ENCODE measurements at places on chromosomes 1 and 21.

DNA sequence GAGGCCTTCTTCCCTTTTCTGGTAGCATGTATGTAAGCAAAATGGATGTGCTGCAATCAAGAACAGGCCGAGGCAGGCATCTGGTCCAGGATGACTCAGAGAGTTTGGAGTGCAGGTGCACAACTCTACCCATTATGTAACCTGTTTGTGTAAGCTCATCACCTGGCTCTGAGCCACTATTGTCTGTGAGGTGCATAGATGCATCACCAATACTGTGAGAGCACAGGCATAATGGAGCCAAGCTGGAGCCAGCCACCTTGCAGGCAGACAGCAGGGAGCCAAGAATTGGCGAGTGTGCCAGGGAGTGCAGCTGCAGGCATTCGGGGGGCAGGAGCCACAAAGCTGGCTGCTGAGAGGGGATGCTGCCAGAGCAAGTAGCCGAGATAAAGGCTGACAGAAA, 549.9 kb upstream of the RGS18 start:
- H3K27me3 ChIP-seq = no peaks in the 10 kb centered on the region
- H3K4me1 ChIP-seq = peaks cover 3% of the 10 kb centered on the region
- no peak overlapping the region for H3K4me3 ChIP-seq
- peak; percentile 82 for DNase-seq
- no peak overlapping the region for H3K27ac ChIP-seq

- H3K27ac ChIP-seq = peak overlapping the region; percentile 72
- no peaks in the 10 kb centered on the region for H3K27me3 ChIP-seq
- H3K4me1 ChIP-seq = peaks cover 17% of the 10 kb centered on the region
- H3K4me3 ChIP-seq = no peak overlapping the region
- peak; percentile 95 for DNase-seq
These were observed 21.2 kb downstream of the PEX14 start for GRCh38 chr1:10495952-10496351.

DNA sequence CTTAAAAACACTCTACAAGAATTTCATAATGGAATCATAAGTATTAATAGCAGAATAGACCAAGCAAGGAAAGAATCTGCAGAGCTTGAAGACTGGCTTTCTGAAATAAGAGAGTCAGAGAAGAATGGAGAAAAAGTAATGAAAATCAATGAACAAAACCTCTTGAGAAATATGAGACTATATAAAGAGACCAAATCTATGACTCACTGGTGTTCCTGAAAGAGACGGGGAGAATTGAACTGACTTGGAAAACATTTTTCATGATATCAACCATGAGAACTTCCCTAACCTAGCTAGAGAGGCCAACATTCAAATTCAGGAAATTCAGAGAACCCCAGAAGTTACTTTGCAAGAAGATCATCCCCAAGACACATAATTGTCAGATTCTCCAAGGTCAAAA, 85.6 kb downstream of the GDAP2 start:
- no peak for DNase-seq
- no peaks in the 10 kb centered on the region for H3K36me3 ChIP-seq
- no peak overlapping the region for H3K4me3 ChIP-seq
- peaks cover 11% of the 10 kb centered on the region for H3K4me1 ChIP-seq
- no peaks in the 10 kb centered on the region for H3K27me3 ChIP-seq

DNA sequence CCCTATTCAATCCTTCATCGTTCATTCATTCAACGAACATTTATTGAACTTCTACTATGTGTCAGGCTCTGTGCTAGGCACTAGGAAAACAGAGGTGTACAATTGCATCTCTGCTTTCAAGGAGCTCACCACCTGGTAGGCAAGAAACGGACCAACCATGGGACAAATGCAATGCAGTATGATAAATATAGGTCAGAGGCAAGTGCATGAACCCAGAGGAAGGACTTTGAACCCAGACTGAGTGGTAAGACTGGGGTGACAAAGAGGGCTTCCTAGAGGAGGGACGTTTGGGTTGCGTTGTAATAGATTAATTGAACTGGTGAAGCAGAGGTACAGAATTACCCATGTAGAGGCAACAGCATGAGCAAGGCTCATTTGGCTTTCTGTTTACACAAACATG, 16.4 kb downstream of the CD2 start:
- no peaks in the 10 kb centered on the region for H3K27me3 ChIP-seq
- H3K4me1 ChIP-seq = peaks cover 6% of the 10 kb centered on the region
- no peak for DNase-seq
- no peak overlapping the region for H3K4me3 ChIP-seq

DNA sequence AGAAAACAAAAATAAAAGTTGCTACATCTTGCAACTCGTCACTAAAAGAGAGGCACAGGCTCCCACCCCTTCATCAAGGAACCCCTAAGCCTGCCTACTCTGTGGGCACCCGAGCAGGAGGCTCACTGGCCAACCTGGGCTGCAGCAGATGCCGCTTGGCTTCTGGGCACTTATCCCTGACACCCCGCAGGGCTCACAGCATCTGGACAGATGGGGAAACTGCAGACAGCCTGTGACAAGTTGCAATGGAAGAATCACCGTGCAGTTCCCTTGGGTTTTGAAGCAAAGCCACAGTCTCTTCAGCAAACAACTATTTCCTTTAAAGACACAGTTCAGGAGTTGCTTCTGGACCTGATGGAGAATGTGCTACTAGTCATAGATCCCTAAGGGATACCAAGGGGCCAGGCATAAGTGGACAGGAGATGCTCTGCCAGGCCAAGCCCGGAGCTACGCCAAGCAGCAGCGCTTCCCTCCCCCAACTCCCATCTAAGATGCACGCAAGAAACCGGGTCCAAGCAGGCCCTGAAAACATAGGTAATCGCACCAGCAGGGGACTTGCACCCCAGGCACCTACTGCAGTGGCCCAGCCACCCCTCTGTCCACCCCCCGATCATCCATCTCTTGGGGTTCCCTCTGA, 170.6 kb downstream of the NPHP4 start:
- no peaks in the 10 kb centered on the region for H3K4me1 ChIP-seq
- no peaks in the 10 kb centered on the region for H3K36me3 ChIP-seq
- no peaks in the 10 kb centered on the region for H3K27me3 ChIP-seq
- no peak overlapping the region for H3K27ac ChIP-seq
- no peak overlapping the region for H3K4me3 ChIP-seq

DNA sequence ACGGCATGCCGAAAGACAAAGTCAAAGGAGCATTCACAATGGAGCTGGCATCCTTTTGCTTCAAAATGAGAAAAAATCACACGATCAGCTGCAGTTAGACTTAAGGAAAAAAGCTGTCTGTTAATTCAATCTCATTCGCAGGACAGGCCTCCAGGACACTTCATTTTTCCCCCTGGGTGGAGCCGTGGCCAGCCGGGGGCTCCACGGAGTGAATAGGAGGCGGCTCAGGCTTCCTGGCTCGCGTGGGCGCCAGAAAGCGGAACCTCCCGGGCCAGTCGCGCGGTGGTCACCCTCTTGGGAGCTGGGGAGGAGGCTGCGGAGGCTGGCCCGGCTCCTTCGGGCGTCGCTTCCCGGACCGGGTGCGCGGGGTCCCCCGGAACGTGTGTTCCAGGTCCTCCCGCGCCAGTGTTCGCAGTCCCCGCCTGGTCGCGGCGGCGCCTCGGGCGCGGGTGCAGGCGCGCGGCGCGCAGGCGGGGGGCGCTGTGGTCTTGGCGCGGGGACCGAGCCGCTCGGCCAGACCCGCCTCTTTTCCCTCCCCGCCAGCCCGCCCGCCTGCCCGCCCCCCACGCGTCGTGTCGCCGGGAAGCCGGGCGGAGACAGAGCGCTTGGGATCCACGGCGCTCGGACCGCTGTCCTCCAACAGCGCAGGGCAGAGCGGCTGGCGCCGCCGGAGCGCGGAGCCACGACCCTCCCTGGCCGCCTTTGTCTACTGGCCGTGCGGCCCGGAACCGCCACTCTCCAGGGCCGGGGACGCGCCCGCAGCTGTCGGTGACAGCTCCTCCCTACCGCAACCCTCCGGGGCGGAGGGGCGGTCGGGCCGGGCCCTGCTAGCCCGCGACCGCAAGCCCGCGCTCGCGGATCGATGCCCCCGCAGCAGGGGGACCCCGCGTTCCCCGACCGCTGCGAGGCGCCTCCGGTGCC, at the start of gene RHOU:
Gene RHOU, plus strand, starts transcription at position 599 of the 921 bp plus-strand sequence. Its CDS starts 264 bp downstream, at position 863.
- H3K27ac ChIP-seq = no peak within 1 kb of the TSS
- no peaks in the 10 kb centered on the region for H3K36me3 ChIP-seq
- H3K27me3 ChIP-seq = peaks cover 20% of the 10 kb centered on the region

DNA sequence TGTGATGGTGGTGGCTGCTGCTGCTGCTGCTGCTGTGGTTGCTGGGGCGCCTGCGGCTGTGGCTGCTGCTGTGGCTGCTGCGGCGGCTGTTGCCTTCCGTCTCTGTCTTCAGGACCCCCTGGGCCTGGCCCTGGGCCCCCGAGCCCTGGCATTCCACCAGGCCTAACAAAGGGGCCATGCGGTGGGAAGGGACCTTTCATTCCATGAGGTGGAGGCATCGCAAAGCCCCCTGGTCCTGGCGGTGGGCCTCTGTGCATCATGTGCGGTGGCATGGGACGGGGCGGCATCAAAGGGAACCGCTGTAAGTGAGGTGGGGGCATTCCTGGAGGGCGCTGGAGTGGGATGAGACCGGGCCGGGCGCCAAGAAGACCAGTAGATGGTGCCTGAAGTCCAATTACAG, 12.4 kb downstream of the SOD1 start:
- no peaks in the 10 kb centered on the region for H3K27me3 ChIP-seq
- H3K4me3 ChIP-seq = no peak overlapping the region
- H3K4me1 ChIP-seq = peaks cover 27% of the 10 kb centered on the region
- no peak for DNase-seq

DNA sequence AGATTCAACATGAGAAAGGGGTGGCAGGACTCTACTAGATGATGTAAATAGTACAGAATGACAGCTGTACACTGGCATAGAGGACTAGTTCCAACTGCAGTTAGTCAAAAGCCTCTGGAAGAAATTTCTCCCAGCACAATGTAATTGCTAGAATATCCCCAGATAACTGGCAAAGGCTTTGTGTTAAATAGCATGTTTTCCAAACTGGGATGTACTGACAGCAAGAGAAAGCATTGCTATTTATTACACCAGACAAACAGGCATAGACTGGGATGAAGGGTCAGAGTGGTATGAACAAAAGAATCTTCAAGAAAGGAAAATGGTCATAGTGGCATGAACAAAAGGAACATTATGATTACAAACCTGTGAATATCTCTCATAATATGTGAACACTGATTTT, 115.9 kb upstream of the CXADR start:
- H3K4me1 ChIP-seq = no peaks in the 10 kb centered on the region
- no peaks in the 10 kb centered on the region for H3K27me3 ChIP-seq

GRCh38 chr21:43191521-43191920, 22.7 kb downstream of the CRYAA start:
- H3K27me3 ChIP-seq = no peaks in the 10 kb centered on the region
- H3K36me3 ChIP-seq = no peaks in the 10 kb centered on the region

- no peak for DNase-seq
- no peak overlapping the region for H3K27ac ChIP-seq
- H3K27me3 ChIP-seq = peaks cover 93% of the 10 kb centered on the region
- H3K36me3 ChIP-seq = no peaks in the 10 kb centered on the region
These were observed 685 bp upstream of the SYT6 start for GRCh38 chr1:114154146-114154962.

- peaks cover 9% of the 10 kb centered on the region for H3K4me1 ChIP-seq
- no peaks in the 10 kb centered on the region for H3K36me3 ChIP-seq
- peak overlapping the region; percentile 44 for H3K27ac ChIP-seq
- H3K4me3 ChIP-seq = peak overlapping the region; percentile 81
- H3K27me3 ChIP-seq = no peaks in the 10 kb centered on the region
These were observed 2.6 kb upstream of the ZBTB18 start for GRCh38 chr1:244048256-244049161.

DNA sequence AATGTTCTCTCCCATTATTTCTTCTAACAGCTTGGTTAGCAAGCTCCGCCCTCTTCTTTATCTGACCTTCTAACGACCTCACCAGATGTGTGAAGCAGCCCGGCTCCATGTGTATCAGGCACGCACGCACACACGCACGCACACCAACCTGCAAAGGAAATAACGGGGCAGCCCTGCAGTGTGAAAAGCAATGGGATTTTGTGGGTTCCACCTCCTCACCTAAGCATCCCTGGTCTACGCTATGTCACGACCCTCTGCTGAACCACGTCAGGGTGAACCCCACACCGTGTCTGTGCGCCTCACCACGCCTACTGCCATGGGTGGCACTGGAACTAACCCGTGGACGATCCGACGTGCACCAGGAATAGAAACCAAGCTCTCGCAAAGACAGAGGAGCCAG, 10.4 kb downstream of the SSU72 start:
- no peak overlapping the region for H3K27ac ChIP-seq
- no peaks in the 10 kb centered on the region for H3K4me1 ChIP-seq
- no peak for DNase-seq
- H3K36me3 ChIP-seq = peaks cover 75% of the 10 kb centered on the region
- H3K27me3 ChIP-seq = no peaks in the 10 kb centered on the region

- H3K4me3 ChIP-seq = peak overlapping the region; percentile 89
- no peak for DNase-seq
- peak overlapping the region; percentile 93 for H3K27ac ChIP-seq
- peaks cover 50% of the 10 kb centered on the region for H3K4me1 ChIP-seq
These were observed 1.2 kb upstream of the PTTG1IP start for GRCh38 chr21:44874497-44875315.

- peaks cover 6% of the 10 kb centered on the region for H3K4me1 ChIP-seq
- no peak overlapping the region for H3K27ac ChIP-seq
- no peak overlapping the region for H3K4me3 ChIP-seq
- no peaks in the 10 kb centered on the region for H3K36me3 ChIP-seq
- DNase-seq = no peak
- no peaks in the 10 kb centered on the region for H3K27me3 ChIP-seq
These were observed 19.1 kb upstream of the LYST start for GRCh38 chr1:235885655-235886262.

DNA sequence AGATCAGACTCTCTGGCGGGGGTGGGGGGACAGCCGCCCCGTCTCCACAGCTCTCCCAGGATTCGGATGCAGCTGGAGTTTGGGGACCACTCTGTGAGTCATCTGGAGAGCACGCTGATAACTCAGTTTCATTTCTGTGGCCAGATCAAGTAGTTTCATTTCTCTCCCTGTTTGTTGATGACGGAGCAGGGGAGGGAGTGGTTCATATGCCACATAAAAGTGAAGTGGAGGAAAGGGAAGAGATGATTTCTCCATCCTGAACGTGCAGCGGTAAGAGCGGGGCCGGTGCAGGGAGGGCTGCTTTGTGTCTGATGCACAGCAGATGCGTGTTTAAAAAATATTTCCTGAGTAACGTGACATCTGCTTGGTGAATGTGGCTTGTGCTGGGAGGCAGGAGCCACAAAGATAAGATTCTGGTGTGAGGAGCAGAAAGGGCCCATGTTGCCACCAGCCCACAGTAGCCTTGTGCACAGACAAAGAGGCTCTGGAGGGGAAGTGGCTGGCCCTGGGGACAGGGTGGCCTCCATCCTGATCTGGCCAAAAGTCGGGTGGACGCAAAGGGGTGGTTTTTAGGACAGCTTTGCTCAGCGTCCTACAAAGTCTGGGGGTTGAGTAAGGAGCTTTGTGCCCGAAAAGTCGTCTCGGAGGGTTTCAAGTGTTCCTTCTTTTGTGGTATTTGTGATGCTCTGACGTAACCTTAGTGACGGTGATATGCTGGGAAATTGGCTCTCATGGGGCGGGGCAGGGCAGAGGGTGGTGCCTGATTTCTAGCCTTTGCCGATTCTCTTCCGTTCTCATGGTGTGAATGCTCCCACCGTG, at the start of gene MX2:
Gene MX2, plus strand, starts transcription at position 242 of the 819 bp plus-strand sequence. CDS start 14,880 bp downstream, outside the sequence.
- no peaks in the 10 kb centered on the region for H3K27me3 ChIP-seq
- no peak for DNase-seq
- H3K27ac ChIP-seq = no peak within 1 kb of the TSS
- no peak within 1 kb of the TSS for H3K4me3 ChIP-seq

- no peaks in the 10 kb centered on the region for H3K27me3 ChIP-seq
- no peak for DNase-seq
- H3K36me3 ChIP-seq = peaks cover 97% of the 10 kb centered on the region
- H3K4me3 ChIP-seq = no peak overlapping the region
- H3K27ac ChIP-seq = no peak overlapping the region
These were observed 7.4 kb downstream of the PAXBP1 start for GRCh38 chr21:32764186-32764585.
